ENCODE measurements at places on chromosomes 3 and 15. TPM values are rescaled to one million over a fixed set of nuclear protein-coding genes. Genes with fewer than 3 reads are reported as not detected.

Gene STRC
- not detected for total RNA-seq

Gene MRPL3
- 115 TPM for total RNA-seq

Gene CCDC13
- 0.32 TPM for total RNA-seq

Gene SOX14
- not detected for total RNA-seq

Gene C2CD4A
- not detected for total RNA-seq

Gene PLS1
- 1.2 TPM for total RNA-seq

Gene RBMS3
- 26.0 TPM for total RNA-seq

Gene FBN1
- 617 TPM for total RNA-seq

- H3K27ac ChIP-seq: no peak overlapping the region
- no peaks in the 10 kb centered on the region for H3K36me3 ChIP-seq
- H3K27me3 ChIP-seq: no peaks in the 10 kb centered on the region
These were observed 64.2 kb downstream of the DMXL2 start for GRCh38 chr15:51558411-51558810.

DNA sequence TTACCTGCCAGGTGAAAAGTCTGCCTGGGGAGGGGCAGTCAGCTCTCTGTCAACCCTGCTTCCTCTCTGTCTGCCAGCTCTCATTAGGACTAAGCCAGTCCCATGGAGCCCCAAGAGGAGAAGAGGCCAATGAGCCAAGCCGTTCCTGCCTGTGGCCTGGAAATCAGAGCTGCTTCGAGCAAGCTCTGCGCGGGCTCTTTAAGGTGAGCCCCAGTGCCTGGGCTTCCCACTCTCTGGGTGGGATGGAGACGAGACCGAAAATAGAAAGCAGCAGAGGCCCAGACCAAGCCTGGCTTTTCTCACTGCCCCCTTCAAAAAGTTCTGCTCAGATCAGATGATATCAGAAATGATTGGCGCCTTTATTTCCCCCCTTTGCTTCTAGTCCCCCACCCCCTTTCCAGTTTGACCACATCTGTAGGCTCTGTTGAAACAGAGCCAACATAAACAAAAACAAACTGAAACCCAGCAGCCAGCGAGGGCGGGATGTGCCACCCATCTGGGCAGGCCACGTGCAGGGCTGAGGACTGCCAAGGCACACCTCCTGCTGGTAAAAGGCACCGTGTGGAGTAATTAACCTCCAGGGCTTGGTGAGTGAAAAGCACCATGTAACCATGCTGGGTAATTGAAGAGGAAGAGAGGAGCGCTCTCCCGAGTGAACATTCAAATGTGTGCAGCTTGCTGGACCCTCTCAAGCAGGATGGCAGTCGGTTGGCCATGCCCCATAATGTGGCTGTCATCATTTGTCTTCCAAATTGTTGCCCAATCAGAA is 471.0 kb upstream of the PROK2 start:
- H3K4me3 ChIP-seq: no peak overlapping the region
- no peaks in the 10 kb centered on the region for H3K36me3 ChIP-seq
- DNase-seq: no peak
- no peak overlapping the region for H3K27ac ChIP-seq
- peaks cover 7% of the 10 kb centered on the region for H3K4me1 ChIP-seq
- H3K27me3 ChIP-seq: peaks cover 27% of the 10 kb centered on the region

- no peaks in the 10 kb centered on the region for H3K27me3 ChIP-seq
- H3K27ac ChIP-seq: peak overlapping the region; percentile 72
- DNase-seq: peak; percentile 72
- peaks cover 12% of the 10 kb centered on the region for H3K36me3 ChIP-seq
- peak overlapping the region; percentile 33 for H3K4me3 ChIP-seq
- peaks cover 88% of the 10 kb centered on the region for H3K4me1 ChIP-seq
These were observed 26.5 kb downstream of the AKAP13 start for GRCh38 chr15:85406916-85407315.

- H3K27me3 ChIP-seq: peaks cover 1% of the 10 kb centered on the region
- H3K36me3 ChIP-seq: no peaks in the 10 kb centered on the region
- no peaks in the 10 kb centered on the region for H3K4me1 ChIP-seq
- H3K27ac ChIP-seq: no peak overlapping the region
- no peak overlapping the region for H3K4me3 ChIP-seq
- DNase-seq: peak; percentile 32
These were observed 5.9 kb upstream of the CALML4 start for GRCh38 chr15:68210821-68211655.

GRCh38 chr15:73190189-73190601 is 137.9 kb downstream of the NEO1 start:
- peaks cover 7% of the 10 kb centered on the region for H3K4me1 ChIP-seq
- DNase-seq: no peak
- no peak overlapping the region for H3K4me3 ChIP-seq
- H3K27ac ChIP-seq: no peak overlapping the region
- H3K27me3 ChIP-seq: no peaks in the 10 kb centered on the region

DNA sequence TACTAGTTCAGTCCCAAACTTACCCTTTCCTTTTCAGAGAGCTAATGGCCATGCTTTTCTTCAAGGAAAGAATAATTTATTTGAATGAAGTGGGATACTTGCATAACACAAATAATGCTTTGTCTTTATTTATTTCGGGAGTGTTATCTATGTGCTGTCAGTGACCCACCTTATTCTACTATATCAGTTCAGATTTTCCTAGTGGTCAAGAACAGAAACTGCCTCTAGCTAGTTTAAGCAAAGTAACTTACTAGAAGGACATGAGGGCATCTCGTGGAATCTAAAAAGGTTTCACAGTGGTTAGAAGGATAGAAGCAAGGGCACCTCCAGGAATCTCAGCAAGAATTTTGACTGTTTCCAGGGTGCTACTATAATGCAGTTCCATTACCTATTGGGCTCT is 3.8 kb upstream of the TIMMDC1 start:
- no peak overlapping the region for H3K4me3 ChIP-seq
- no peaks in the 10 kb centered on the region for H3K27me3 ChIP-seq

GRCh38 chr3:18307529-18307928 is 117.6 kb downstream of the SATB1 start:
- no peak overlapping the region for H3K4me3 ChIP-seq
- H3K27ac ChIP-seq: no peak overlapping the region
- H3K36me3 ChIP-seq: no peaks in the 10 kb centered on the region
- no peaks in the 10 kb centered on the region for H3K27me3 ChIP-seq
- peaks cover 12% of the 10 kb centered on the region for H3K4me1 ChIP-seq

DNA sequence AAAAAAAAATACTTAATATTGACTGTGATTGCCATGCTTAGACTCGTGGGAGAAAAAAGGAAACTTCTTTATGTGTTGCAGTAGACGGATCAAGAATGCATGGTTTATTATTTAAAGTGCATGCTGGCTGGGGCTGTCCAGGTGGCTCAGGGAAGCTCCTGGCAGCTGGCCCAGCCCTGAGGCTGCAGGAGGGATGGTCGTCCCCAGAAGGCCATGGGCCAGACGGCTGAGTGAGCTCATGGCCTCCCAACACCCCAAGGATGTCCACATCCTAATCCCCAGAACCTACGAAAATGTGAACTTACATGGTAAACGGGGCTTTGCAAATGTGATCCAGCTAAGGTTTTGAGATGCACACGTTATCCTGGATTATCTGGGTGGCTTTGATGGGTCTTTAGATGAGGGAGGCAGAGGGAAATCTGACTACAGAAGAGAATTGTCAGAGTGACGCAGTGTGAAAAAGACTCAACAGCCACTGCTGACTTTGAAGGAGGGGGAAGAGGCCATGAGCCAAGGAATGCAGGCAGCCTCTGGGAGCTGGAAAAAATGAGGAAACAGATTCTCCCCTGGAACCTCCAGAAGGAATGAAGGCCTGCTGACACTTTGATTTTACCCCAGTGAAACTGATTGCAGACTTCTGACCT is 29.8 kb downstream of the ADAMTS17 start:
- peaks cover 2% of the 10 kb centered on the region for H3K27me3 ChIP-seq
- no peaks in the 10 kb centered on the region for H3K4me1 ChIP-seq
- no peaks in the 10 kb centered on the region for H3K36me3 ChIP-seq

DNA sequence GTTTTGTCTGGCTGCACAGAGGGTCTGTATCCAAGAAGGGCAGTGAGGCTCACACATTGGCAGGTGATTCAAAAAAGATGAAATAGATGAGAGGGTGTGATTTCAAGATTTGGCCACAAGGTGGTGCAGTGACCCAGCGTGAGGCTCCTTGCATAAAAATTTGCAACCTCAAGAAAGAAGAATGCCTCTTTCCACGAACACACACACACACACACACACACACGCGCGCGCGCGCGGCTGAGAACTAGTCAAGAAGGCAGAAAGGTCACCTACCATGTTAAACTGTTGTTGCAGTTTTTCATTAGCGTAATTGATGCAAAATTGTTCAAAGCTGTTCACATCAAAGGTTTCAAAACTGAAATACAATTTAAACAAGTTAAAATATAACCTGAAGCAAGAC is 39.2 kb downstream of the MYO5C start:
- H3K36me3 ChIP-seq: no peaks in the 10 kb centered on the region
- peak; percentile 69 for DNase-seq
- H3K27ac ChIP-seq: no peak overlapping the region
- peaks cover 3% of the 10 kb centered on the region for H3K27me3 ChIP-seq

DNA sequence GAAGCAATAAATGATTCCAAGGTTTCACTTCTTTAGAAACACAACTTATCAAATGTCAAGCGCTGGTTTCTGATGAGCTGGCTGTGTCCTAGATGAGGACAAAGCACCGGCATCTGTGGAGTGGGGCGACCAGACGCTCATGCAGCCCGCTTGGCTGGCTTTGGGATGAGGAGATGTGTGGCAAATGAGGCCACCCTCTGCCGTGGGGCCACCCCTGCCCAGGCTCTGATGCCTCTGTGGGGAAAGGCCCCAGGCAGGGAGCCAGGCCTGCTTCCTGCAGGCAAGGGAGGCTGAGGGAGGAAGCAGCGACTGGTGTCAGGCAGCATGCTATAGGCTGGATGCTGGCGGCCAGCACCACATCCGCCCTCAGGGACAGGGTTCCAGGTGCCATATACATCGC is 102.9 kb downstream of the HERC2 start:
- H3K27me3 ChIP-seq: no peaks in the 10 kb centered on the region
- no peak for DNase-seq
- H3K27ac ChIP-seq: no peak overlapping the region
- H3K36me3 ChIP-seq: peaks cover 6% of the 10 kb centered on the region
- H3K4me1 ChIP-seq: no peaks in the 10 kb centered on the region

DNA sequence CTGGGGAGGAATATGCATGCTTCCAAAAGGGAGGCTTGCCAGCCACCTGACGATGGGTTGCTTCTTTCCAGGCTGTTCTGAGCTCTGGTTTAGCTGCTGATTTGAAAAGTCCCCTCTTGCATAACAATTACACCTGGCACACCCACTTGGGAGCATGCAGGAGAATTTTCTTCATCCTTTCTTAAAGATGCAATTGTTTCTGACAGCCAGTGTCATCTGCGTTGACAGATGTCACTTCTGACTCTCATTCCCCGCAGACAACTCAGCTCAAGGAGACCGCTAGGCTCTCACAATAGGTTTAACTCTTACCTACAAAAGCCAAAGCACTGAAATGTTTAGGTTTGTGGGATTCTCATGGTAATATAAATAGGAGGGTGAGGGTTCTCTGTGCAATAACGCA is 185.6 kb upstream of the SYNPR start:
- H3K27ac ChIP-seq: no peak overlapping the region
- H3K4me1 ChIP-seq: no peaks in the 10 kb centered on the region
- no peak overlapping the region for H3K4me3 ChIP-seq
- DNase-seq: no peak

DNA sequence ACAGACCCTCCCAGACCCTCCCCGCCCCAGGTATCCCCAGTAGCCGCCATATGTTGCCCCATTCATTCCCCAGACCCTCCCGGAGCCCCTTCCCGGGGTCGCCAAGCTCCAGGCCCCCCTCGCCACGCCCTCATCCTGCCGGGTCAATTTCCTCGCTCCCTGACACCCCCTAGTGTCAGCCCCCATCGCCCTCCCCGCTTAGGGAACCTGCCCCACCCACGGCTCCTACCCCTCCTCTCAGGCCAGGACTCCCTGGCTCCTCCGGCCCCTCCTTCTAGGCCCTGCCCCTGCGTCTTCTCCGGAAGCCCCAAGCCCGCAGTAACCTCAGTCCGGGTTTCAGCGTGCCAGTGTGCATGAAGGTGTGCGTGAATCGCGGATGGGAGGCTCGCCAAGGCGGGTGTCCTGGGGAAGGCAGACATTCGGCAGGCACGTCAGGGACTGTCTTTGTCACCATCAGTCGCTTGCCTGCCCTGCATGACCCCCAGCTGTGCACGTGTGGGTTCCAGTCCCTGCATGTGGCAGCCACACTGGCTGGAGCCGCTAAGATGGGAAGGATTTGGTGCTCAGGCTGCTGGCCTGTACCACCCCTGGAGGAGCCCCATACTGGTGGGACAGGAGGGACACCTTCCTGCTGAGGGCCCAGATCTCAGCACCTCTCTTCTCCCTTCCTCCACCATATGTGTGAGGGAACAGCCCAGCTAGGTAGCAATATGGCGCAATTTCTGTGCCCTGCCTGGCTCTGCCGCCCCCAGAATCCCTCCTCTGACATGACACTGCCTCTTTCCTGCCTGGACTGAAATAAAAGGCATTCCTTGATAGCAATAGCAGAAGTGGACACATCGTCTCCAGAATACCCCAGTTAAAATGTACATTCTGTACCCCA is 693 bp downstream of the DISP2 start:
- peak overlapping the region; percentile 51 for H3K4me3 ChIP-seq
- no peak for DNase-seq
- H3K36me3 ChIP-seq: no peaks in the 10 kb centered on the region
- H3K27ac ChIP-seq: no peak overlapping the region
- H3K27me3 ChIP-seq: peaks cover 34% of the 10 kb centered on the region

DNA sequence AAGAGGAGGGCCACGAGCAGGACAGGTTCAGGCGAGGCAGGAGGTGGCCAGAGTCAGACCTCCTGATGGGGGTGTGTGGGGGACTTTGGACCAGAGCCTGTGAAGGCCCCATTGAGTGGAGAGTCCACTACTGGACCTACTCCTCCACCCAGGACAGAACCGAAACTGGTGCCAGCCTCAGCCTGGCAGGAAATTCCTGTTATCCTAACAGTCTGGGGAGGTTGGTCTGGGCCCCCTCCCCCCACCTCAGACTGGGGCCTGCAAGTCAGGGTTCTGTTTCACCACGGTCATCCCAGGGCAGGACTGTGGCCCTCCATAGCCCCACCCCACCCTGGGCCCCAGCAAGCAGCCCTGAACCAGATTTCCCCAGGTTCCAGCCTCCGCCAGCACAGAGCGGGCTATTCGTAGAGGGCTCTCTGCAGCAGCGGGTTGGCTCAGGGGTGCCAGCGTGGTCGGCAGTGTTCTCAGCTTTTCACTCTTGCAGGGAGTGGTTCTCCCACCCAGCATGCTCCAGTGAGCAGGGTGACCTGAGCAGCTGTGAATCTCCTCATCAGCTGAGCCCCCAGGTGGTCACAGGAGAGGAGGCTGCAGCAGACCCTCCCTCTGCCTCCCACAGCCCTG is 217.3 kb downstream of the TBC1D2B start:
- H3K27ac ChIP-seq: no peak overlapping the region
- DNase-seq: no peak
- no peaks in the 10 kb centered on the region for H3K36me3 ChIP-seq

DNA sequence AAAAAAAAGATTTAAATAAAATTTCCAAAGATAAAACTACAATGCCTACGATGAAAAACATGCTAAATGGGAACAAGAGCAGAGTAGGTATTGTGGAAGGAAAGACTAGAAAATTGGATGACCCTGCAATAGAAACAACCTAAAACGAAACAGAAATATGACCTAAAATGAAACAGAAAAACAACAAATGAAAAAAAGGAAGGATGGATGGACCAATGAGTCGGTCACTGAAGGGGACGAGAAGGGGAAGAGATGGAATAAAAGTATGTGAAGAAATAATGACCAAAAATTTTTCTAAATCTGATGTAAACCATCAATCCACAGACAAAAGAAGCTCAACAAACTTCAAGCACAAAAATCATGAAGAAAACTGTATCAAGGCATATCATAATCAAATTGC is 44.8 kb downstream of the TBC1D2B start:
- peaks cover 15% of the 10 kb centered on the region for H3K36me3 ChIP-seq
- H3K27ac ChIP-seq: no peak overlapping the region
- peaks cover 38% of the 10 kb centered on the region for H3K4me1 ChIP-seq
